ENCODE measurements at places on chromosomes 7 and 10. TPM values are rescaled to one million over a fixed set of nuclear protein-coding genes. Genes with fewer than 3 reads are reported as not detected.
A peak's percentile ranks its signal among the peaks of the same experiment; 100 is the strongest.

The MRLN gene
- total RNA-seq = not detected

The TMEM106B gene
- 28.8 TPM for total RNA-seq

The TNPO3 gene
- total RNA-seq = 59.3 TPM

The LAMB1 gene
- total RNA-seq = 0.20 TPM

The FAM237B gene
- not detected for total RNA-seq

The SLC18A3 gene
- total RNA-seq = not detected

The MMD2 gene
- total RNA-seq = not detected

DNA sequence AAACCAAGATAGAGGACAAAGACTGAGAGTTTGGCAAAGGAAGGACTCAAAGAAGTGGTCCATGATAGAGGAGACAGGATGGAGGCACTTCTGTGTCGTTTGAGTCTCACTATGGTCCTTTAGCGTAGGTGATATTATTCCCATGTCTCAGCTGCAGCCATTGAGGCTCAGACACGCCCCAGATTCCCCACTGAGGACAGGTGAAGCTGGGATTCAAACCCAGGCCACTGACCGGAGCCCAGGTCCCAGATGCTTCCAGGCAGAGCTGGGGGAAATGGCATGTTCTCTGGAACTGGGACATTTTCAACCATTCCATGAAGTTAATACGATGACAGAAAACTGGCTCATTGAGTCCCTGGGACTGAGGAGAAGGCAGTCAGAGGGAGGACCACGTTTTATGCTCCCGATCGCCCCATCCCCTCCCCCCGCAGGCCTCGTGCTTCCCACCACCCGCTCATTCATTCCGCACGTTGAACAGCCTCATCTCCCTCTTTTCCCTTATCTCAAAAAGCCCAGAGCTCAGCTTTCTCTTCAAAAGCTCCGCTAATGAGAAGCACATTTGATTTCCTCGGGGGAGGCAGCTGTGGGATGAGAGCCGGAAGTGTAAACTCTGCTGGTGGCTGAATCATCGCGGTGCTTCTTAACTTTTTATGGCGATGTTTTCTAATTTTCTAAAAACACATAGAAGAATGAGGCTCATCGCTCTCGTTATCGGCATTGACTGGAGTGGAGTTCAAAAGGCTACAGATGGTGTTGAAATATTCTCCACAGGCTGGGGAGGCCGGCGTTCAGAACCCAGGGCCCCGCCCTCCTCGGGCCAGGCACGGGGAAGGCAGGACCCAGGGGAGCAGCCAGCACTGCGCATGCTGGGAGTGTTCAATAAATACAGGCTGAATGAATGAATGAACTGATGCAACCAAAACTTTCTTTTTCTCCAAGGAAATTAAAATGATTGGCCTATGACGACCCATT lies 64.0 kb downstream of the OAT start:
- H3K27ac ChIP-seq = peak overlapping the region; percentile 82
- no peaks in the 10 kb centered on the region for H3K27me3 ChIP-seq

DNA sequence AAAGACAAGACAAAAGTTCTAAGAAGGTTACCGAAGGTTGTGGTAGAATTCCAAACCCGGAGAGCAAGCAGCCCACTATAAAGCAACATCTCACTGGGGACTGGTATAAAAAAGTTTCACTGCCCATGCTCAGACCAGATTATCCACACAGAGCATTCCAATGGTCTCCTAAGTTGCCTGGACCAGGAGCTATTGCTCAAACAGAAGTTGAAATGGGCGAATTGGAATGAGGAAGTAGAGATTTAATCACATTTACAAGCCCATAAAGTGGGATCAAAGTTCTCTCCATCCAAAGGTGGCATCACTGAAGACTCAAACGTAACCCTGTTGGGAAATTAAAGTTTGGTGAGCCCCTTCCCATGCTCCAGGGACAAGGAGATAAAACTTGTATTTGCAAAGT lies 19.8 kb downstream of the OR2F1 start:
- no peak for DNase-seq
- no peaks in the 10 kb centered on the region for H3K4me1 ChIP-seq
- H3K27ac ChIP-seq = no peak overlapping the region
- no peak overlapping the region for H3K4me3 ChIP-seq
- H3K27me3 ChIP-seq = peaks cover 3% of the 10 kb centered on the region

DNA sequence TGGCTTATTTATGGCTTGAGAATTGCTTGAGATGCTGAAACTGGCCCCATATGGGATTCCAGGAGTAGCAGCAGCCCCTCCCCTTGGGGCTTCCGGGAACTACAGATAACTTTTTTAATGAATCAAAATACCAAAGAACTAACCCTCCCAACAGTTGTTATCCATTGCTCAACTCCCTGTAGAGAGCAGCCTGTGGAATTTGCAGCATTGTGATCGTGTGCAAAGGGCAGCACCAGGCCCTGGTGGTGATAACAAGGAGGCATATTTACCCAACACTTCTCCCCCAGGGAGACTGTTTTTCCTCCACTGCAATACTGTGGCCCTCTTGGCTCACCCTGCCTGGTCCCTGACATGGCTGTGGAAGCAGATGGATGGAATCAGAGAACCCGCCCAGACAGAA lies 196.2 kb downstream of the PLXNA4 start:
- DNase-seq = no peak
- H3K4me3 ChIP-seq = no peak overlapping the region
- no peaks in the 10 kb centered on the region for H3K36me3 ChIP-seq
- no peak overlapping the region for H3K27ac ChIP-seq
- H3K27me3 ChIP-seq = peaks cover 12% of the 10 kb centered on the region
- no peaks in the 10 kb centered on the region for H3K4me1 ChIP-seq

DNA sequence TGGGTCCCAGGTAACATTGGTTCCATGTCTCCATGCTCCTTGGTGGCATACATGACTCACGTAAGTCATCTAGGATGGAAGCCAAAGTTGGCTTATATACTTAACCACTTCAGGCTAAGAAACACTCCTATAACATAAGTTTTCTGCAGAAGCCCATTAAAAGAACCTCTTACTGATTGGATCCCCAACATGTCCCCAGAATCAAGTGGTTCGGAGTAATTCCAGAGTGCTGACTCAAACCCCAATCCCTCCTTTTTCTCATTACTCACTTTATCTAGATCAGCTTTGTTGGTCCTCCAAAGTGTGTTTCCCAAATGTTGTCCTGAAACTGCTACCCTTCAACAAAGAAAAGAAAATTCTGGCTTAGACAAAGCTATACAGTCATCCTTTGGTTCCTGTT lies 10.1 kb upstream of the ATOH7 start:
- H3K27me3 ChIP-seq = no peaks in the 10 kb centered on the region
- no peaks in the 10 kb centered on the region for H3K4me1 ChIP-seq

- H3K4me3 ChIP-seq = no peak overlapping the region
- no peak overlapping the region for H3K27ac ChIP-seq
- H3K27me3 ChIP-seq = peaks cover 4% of the 10 kb centered on the region
- no peak for DNase-seq
- H3K36me3 ChIP-seq = no peaks in the 10 kb centered on the region
Observed at GRCh38 chr7:35286986-35287385, 33.1 kb upstream of the TBX20 start.

- H3K4me1 ChIP-seq = no peaks in the 10 kb centered on the region
- H3K4me3 ChIP-seq = no peak overlapping the region
- no peak for DNase-seq
- H3K36me3 ChIP-seq = no peaks in the 10 kb centered on the region
- H3K27ac ChIP-seq = no peak overlapping the region
Observed at GRCh38 chr7:52958621-52959140, 76.8 kb upstream of the POM121L12 start.

DNA sequence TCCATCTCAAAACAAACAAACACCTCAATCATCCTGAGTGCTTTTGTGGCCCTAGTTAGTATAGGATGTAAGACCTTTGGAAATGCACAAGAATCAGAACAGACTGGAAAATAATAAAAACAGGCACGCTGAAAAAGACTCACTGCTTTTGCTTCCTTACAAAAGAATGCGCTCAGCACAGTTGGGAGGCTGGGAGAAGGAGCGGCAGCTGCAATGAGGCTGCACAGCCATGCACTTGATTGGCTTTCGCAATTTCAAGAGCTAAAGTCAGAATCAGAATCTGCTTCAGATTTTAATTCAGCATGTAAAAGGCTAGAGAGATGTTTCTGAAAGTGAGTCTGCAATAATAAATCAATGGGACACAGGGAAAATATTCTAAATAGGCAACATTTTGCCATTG lies 97.2 kb downstream of the FRMD4A start:
- no peak for DNase-seq
- H3K4me1 ChIP-seq = no peaks in the 10 kb centered on the region
- H3K27ac ChIP-seq = no peak overlapping the region
- H3K36me3 ChIP-seq = no peaks in the 10 kb centered on the region

- no peaks in the 10 kb centered on the region for H3K4me1 ChIP-seq
- H3K4me3 ChIP-seq = no peak overlapping the region
- no peak overlapping the region for H3K27ac ChIP-seq
- DNase-seq = no peak
Observed at GRCh38 chr7:66140924-66141323, 26.3 kb downstream of the CRCP start.

- H3K27ac ChIP-seq = peak overlapping the region; percentile 86
- peaks cover 53% of the 10 kb centered on the region for H3K4me1 ChIP-seq
- H3K4me3 ChIP-seq = peak overlapping the region; percentile 44
- no peak for DNase-seq
Observed at GRCh38 chr10:110842326-110842904, 29.3 kb upstream of the PDCD4 start.

GRCh38 chr10:35300063-35300699 lies 36.1 kb upstream of the CCNY start:
- H3K4me1 ChIP-seq = no peaks in the 10 kb centered on the region
- H3K27me3 ChIP-seq = peaks cover 11% of the 10 kb centered on the region
- no peak overlapping the region for H3K4me3 ChIP-seq
- DNase-seq = no peak

DNA sequence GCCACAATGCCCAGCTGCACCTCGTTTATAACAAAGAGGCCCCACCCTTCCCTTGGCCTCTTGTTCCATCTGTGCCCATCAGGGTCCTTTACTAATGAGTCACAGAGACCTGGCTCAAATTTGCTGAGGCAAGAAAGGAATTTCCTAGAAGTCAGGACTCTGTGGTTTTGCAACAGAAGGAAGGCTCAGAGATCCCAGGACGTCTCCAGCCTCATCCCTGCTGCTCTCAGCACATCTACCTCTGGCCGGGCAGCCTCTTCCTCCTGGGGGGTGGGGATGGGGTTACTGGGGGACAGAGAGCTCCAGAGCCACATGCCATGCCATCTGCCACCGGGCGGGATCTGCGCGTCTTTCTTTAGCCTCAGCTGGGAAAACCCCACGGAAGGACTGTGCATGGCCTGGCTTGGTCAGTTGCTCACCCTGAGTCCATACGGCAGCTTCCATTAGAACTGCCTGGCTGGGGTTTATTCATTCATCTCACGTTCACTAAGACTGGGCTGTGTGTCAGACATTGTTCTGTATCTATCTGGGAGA lies 41.9 kb upstream of the PSMG3 start:
- H3K36me3 ChIP-seq = no peaks in the 10 kb centered on the region
- H3K4me3 ChIP-seq = no peak overlapping the region
- DNase-seq = no peak
- H3K4me1 ChIP-seq = peaks cover 3% of the 10 kb centered on the region

DNA sequence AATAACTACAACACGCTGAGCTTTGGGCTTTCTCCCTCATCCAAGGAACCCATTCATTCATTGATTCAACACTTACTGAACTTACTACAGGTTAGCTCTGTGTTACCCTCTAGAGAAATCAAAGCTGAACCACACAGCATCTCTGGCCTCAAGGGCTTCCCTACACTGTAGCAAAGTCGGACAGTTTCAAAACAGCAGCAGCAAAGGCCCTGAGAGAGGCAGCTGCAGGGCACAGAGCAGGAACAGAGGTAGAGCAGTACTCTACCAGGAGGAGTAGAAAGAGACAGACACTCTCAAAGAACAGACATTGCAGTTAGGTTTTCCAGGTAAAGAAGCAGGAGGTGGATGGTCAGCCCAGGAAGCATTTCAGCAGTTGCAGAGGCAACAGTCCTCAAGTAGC lies 16.1 kb downstream of the DOCK4 start:
- H3K36me3 ChIP-seq = no peaks in the 10 kb centered on the region
- no peak overlapping the region for H3K4me3 ChIP-seq
- no peak for DNase-seq
- no peak overlapping the region for H3K27ac ChIP-seq
- peaks cover 15% of the 10 kb centered on the region for H3K27me3 ChIP-seq

- no peak overlapping the region for H3K27ac ChIP-seq
- H3K36me3 ChIP-seq = no peaks in the 10 kb centered on the region
- peak; percentile 45 for DNase-seq
- H3K27me3 ChIP-seq = peaks cover 24% of the 10 kb centered on the region
- peaks cover 5% of the 10 kb centered on the region for H3K4me1 ChIP-seq
- no peak overlapping the region for H3K4me3 ChIP-seq
Observed at GRCh38 chr7:43071604-43072003, 40.8 kb upstream of the HECW1 start.

DNA sequence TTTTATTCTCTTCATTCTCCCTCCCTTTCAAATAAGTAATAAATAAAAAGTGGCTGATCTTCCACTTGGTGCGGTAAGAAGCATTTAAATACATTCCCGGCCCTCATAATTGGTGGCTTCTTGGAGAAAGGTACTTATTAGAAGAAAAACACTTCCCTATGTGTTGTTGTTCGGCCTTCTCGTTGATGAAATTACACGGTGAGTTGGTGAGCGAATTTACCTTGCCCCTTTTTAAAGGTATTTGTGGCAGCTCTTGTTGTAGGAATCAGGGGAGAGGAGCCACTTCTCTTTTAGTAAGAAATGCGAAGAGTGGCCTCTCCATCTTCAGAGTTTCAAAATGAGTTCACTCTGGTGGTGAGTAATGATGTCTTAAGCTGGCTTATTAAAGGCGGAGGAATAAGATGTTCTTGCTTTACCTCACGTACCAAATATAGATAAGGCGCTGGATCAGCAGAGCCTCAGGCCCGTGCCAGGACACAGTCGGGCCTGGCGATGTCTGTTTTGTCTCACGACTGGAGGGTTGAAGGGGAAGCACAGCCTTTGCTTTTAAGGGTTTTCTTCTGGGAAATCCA lies 135.9 kb downstream of the CUX1 start:
- H3K4me3 ChIP-seq = peak overlapping the region; percentile 18
- H3K4me1 ChIP-seq = peaks cover 36% of the 10 kb centered on the region
- DNase-seq = peak; percentile 21
- H3K36me3 ChIP-seq = peaks cover 6% of the 10 kb centered on the region
- H3K27me3 ChIP-seq = no peaks in the 10 kb centered on the region
- peak overlapping the region; percentile 90 for H3K27ac ChIP-seq

DNA sequence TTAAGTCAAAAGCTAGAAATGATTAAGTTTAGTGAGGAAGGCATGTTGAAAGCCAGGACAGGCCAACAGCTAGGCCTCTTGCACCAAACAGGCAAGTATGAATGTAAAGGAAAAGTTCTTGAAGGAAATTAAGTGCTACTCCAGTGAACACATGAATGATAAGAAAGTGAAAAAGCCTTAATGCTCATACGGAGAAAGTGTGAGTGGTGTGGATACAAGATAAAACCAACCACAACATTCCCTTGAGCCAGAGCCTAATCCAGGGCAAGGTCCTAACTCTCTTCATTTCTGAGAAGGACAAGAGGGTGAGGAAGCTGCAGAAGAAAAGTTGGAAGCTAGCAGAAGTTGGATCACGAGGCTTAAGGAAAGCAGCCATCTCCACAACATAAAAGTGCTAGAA lies 53.0 kb downstream of the DNAJC1 start:
- H3K27me3 ChIP-seq = no peaks in the 10 kb centered on the region
- peaks cover 1% of the 10 kb centered on the region for H3K36me3 ChIP-seq
- no peak overlapping the region for H3K27ac ChIP-seq
- H3K4me3 ChIP-seq = no peak overlapping the region

All from activated CD8-positive, alpha-beta T cell treated with anti-CD3 and anti-CD28 coated beads for 36 hours (primary cell).